ENCODE measurements at places on chromosomes 3 and 15.
A peak's percentile ranks its signal among the peaks of the same experiment; 100 is the strongest.

GRCh38 chr3:149393345-149394160, 16.1 kb upstream of the TM4SF1 start:
- no peak for DNase-seq

- DNase-seq, result no peak
Measured at GRCh38 chr3:45553469-45553974, 41.0 kb upstream of the LIMD1 start.

GRCh38 chr3:194667363-194667762, 4.6 kb downstream of the LSG1 start:
- no peak for DNase-seq

GRCh38 chr3:157418104-157418503, 18.5 kb upstream of the PTX3 start:
- no peak for DNase-seq

- DNase-seq, result no peak
Measured at GRCh38 chr3:134143828-134144401, 106.7 kb downstream of the RYK start.

GRCh38 chr3:11134794-11135193, 19.5 kb upstream of the HRH1 start:
- DNase-seq, result no peak

GRCh38 chr3:159448902-159449301, 539.7 kb upstream of the IL12A start:
- no peak for DNase-seq

DNA sequence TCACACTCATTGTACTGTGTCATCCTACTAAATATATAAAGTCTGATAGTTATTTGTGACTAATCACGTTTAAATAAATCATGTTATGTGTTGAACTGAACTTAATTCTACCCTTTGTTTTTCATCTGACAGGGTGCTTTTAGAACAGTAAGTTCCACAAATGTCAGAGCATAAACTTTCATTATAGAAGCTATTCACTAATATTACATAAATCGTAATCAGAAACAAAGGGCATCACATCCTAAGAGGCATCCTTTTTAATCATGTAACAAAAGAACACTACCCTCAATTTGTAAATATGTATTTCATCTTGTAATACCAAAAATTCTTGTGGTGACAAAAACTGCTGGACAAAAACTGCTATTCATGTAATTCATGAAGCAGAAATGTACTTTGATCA, 50.8 kb downstream of the KCNH8 start:
- no peak for DNase-seq

GRCh38 chr15:36498916-36499315, 80.5 kb upstream of the CDIN1 start:
- DNase-seq, result no peak

GRCh38 chr3:8579096-8579495, 65.5 kb downstream of the SSUH2 start:
- DNase-seq, result no peak

GRCh38 chr3:160780245-160780644, 24.2 kb downstream of the PPM1L start:
- no peak for DNase-seq

GRCh38 chr3:36379872-36380220, 458 bp upstream of the STAC start:
- no peak for DNase-seq

GRCh38 chr3:38645076-38645475, 4.4 kb downstream of the SCN5A start:
- DNase-seq, result no peak

GRCh38 chr3:77197408-77197807, 157.5 kb downstream of the ROBO2 start:
- DNase-seq, result no peak

DNA sequence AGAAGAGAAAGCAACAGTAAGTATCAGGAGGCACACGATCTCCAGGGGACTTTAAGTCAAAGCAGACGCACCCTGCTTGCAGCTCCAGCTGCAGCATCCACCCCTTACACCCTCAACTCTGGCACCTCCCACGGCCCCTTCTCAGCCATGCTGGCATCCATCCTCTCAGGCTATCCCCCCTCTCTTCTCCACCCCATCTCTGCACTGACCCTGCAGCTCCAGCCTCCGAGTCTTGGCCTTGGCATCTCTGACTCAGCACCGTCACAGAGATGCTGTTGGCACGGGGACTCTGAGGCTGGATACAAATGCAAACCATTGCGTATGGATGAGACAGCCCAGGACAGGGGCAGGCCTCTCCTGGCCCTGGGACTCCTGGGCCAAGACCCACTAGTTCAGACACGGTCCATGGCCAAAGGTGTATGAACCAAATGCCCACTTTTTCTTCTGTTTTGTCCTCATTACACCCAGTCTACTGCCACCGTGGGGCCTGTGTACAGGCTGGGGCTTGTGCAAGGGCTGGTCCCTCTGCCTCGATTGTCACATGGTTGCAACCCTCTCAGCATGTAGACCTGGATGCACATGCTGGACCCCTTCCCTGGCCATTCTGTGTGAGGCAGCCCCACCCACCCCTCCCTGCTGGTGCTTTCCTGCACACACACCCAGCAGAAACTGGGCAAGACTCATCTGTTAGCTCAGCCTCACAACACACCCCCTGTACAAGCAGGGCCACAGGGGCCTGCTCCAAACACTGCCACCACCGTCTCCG, 18.7 kb upstream of the ZXDC start:
- DNase-seq, result no peak

GRCh38 chr15:88091444-88092016, 165.0 kb downstream of the NTRK3 start:
- no peak for DNase-seq

DNA sequence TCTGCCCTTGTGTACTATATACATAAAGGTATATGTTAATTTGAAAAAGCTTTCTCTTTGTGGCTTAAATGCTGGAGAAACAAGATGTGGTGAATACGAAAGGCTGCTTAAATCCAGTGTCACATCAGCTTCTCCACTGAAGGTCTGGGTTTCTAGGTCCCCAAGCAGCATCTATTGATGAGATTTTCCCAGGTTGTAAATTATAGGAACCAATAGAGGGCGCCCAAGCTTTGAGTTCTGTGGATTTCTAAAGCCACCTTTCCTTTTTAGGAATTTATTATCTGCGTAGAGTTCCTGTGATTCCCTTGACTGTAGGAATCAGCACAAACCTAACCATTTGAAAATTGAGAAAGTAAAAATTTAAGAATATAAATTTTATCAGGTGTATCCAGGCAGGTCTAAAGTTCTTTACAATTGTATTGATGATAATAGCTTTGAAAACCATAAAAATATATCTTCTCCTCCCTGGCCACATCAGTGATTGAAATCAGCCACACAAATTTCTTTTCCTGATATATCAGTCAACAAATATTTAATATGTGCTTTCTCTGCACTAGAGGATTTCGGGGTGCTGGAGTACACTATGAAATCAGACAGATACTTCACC, 88.3 kb upstream of the ADAMTSL3 start:
- peak; percentile 9 for DNase-seq

- no peak for DNase-seq
Measured at GRCh38 chr3:54053211-54053610, 69.1 kb upstream of the CACNA2D3 start.

GRCh38 chr3:146250449-146251382, at the start of gene PLSCR4:
Gene PLSCR4, minus strand, starts transcription at chr3:146251105. Its CDS starts 29,034 bp downstream, at chr3:146222071.
- peak; percentile 11 for DNase-seq

DNA sequence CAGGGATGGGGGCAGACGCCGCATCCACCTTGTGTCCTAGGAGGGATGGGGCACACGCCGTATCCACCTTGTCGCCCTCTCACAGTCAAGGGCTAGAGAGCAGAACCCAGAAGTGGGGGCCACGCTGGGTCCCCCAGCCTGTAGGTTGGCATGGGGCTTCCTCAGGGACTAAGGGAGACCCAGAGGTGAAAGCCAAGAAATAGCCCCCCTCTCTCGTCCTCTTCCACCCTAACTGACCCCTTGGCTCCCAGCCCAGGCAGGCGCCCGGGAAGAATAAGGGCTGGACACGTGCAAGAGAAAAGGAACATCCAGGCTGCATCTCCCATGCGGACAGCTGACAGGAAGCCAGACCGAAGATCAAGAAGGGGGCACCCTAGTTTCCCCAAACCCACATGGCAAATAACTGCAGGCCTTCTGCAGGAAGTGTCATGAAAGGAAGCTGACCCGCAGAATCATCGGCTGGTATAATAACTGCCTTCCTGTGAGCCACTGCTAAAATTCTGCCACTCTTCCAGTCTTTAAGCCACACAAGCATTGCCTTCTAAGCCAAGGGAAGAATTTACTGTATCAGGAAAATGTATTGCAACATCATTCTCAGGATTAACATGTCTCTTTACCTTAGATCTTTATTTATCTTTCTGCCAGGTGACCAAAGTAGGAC, 38.5 kb upstream of the TFRC start:
- DNase-seq, result no peak

All from activated naive CD4-positive, alpha-beta T cell treated with anti-CD3 and anti-CD28 coated beads, Interleukin-2, amount 50 U/mL, for 72 hours (primary cell).